ENCODE measurements at places on chromosomes 16 and 17.

- no peak for DNase-seq
Measured at GRCh38 chr17:79027925-79028491, 4.0 kb downstream of the C1QTNF1 start.

- no peak for DNase-seq
Measured at GRCh38 chr17:77315010-77315409, 174.2 kb downstream of the SEC14L1 start.

- no peak for DNase-seq
Measured at GRCh38 chr16:65754820-65755691, 611.4 kb upstream of the CDH5 start.

DNA sequence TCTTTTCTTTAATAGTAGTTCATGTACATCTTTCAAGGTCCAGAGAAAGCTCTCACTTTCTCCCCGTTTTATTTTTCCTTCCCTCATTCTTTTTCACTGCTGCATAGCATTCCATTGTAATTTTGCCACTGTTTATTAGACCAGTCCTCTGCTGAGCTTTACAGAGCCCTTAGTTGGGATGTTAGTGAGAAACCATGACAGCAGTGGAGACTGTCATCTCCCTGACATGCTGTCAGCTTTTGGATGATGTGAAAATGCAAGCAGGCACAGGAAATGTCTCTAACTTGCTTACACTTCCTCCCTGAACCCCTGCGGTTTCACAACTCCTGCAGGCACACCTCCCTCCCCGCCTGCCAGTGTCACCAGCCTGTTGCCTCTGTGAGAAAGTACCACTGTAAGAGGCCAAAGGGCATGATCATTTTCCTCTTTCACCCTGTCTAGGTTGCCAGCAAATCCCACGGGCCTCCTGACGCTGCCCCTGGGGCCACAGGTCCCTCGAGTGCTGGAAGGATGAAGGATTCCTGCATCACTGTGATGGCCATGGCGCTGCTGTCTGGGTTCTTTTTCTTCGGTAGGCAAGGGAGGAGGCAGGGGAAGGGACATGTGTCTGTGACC, at the start of gene ITGAL:
Gene ITGAL, plus strand, starts transcription at position 415 of the 615 bp plus-strand sequence. Its CDS starts 96 bp downstream, at position 511.
- DNase-seq, result peak; percentile 89

GRCh38 chr16:83994087-83994486, 26.0 kb downstream of the NECAB2 start:
- DNase-seq, result no peak

GRCh38 chr17:7083592-7083991, 3.5 kb upstream of the CLEC10A start:
- no peak for DNase-seq

All from stimulated activated CD4-positive, alpha-beta T cell treated with anti-CD3 and anti-CD28 coated beads, Interleukin-4, amount 100 ng/mL, for 24 hours (primary cell).